ENCODE measurements at places on chromosomes 5 and 9.
A peak's percentile ranks its signal among the peaks of the same experiment; 100 is the strongest.

DNA sequence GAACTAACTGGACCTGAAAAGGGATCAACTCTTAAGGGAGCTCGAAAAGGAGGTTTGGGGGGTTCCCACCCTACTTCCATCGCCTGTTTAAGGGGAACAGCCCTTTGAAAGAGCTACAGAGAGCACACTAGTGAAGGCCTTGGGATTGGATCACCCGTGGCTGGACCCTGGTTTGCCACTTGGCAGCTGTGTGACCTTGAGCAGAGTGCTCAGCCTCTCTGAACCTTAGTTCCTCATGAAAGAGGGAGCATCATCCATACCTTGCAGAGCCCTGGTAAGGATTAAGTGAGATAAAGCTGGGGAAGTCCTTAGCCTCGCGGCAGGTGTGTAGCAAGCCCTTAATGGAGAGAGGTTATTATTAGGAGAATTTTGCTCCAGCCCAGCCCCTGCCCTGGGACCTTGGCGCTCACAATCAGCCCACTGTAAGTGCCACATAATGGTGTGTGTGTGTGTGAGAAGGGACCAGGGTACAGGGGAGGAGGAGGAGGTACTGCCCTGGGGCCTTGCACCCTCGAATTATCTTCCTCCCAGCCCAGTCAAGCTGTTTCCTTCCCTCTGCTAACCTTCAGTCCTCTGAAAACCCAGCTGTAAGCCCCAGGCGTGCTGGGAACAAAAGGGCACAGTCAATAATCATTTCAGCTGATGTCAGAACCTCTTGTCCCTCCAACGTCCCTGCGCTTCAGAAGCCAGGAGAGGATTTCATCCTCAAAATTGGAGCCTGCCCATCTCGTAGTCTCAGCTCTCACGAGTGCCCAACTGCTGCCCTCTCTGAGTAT, 42.9 kb downstream of the FOXI1 start:
- no peak for DNase-seq

- no peak for DNase-seq
These were observed 66.2 kb downstream of the HSPA4 start for GRCh38 chr5:133117912-133118445.

GRCh38 chr9:27800159-27800558, 226.9 kb upstream of the C9orf72 start:
- DNase-seq = no peak

GRCh38 chr9:69322256-69322655, 2.8 kb upstream of the ENTREP1 start:
- no peak for DNase-seq

- no peak for DNase-seq
These were observed 114.3 kb downstream of the SLC1A3 start for GRCh38 chr5:36720688-36721087.

- peak; percentile 50 for DNase-seq
These were observed 32.1 kb downstream of the TRMO start for GRCh38 chr9:97889941-97890887.

DNA sequence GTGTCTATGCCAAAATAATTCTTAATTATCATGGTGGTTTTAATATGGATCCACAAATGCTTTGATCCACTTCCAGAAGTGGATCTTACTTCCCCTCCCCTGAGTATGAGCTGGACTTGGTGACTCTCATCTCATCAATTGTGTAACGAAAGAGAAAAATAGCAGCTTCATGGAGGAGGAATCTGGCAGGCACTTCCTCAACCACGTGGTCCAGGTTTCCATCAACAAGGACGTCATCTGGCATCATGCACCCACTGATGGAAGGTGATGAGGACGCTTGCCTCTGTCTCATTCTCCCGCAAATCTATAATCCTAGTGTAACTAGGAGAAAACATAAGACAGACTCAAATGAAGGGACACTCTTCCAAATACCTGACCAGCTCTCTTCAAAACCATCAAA, 54.6 kb upstream of the S1PR3 start:
- DNase-seq = no peak

DNA sequence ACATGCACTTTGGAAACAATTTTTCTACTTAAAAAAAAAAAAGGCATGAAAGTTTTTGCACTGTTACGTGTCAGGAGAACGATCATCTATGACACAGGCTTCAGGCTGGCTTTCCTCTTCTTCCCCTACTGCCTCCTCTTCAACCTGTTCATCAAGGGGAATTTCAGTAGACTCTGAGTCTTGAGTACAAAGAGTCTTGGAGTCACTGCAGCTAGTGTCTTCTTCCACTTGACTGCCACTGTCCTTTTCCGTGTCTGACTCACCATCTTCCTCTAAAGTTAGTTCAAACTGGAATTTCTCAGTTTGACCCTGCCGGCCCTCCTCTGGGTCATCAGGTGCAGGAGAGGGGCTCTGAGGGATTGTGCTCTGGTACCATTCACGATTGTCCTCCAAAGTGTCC, 391.7 kb downstream of the RAB3C start:
- no peak for DNase-seq

GRCh38 chr5:167936022-167936421, 355.4 kb upstream of the WWC1 start:
- no peak for DNase-seq

DNA sequence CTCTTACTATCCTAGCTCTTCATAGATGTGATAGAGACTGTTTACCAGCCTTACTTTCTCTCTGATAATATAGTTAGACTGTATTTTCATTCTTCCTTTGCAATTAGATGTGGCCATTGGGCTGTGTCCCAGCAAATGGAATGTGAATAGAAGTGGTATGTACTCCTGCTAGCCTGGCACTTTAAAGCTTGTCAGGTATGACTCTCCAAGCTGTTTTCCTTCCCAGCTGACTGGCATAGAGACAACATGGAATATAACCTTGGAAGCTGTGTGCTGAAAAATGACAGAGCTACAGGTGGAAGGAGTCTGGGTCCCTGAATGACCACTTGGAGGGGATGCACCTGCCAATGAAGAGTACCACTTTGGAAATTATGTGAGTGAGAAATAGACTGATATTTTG, 116.2 kb downstream of the DIRAS2 start:
- DNase-seq = no peak

GRCh38 chr5:8831854-8832253, 714.0 kb downstream of the SEMA5A start:
- no peak for DNase-seq

DNA sequence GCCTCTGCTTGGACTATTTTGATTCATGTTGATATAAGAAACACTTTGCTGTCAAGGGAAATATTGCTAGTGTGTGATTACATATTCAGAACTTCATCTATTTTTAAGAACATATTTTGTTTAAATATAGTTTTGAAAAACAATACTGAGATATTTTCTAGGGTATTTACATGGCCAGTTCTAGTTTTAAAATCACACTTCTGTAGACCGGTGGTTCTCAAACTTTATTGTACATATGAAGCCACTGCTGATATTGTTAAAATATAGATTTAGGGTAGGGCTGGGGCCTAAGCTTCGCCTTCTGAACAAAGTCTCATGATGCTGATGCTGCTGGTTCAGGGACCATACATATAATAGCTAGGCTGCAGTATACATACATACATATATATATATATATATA, 1000.0 kb downstream of the PTPRD start:
- no peak for DNase-seq

DNA sequence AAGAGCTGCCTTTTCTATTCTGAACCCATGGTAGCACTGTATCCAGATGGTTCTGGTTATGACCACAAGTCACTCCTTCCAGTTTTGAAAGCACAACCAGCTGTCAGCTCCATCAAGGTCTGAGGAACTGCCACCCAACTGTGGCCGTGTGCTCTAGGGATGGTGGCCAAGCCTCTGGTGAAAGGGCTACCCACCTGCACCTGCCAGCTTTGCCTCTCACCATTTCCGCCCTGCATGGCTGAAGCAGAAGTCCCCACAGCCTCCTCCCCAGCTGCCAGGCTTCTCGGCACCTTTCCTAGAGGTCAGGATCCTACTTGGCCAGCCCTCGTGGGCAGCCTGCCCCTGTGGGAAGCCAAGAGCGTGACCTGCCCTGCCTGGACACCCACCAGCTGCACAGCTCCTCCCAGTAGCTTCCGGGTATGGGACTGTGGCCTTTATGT, 16.8 kb downstream of the SEMA5A start:
- DNase-seq = no peak

GRCh38 chr5:122180863-122181548, 51.7 kb downstream of the ZNF474 start:
- DNase-seq = peak; percentile 93

DNA sequence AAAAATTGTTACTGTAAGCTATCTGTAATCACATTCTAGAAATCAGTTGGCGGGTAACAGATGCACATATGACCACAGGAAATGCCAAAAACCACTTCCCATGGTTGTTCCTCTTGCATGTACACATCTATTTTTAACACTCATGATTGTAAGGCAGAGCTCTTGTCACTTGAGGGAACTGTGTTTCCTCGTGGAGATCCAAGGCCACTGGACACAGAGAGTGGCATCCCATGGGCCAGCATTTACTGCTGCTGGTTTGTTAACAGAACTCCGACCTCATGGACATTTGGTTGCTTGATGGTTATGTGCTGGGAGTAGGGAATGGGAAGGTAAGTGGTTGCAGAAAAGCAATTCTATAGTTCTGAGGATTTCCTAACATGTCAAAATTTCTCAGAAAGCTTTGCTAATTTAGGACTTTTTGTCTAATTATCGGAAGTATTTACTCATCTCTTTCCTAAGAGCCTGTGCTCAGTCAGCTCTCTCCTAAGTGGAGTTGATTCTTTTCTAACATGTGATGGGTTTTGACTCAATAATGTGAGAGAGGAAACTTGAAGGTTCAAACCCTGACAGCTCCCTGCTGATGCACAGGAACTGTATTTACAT, 202.0 kb upstream of the NR3C1 start:
- DNase-seq = peak; percentile 23

DNA sequence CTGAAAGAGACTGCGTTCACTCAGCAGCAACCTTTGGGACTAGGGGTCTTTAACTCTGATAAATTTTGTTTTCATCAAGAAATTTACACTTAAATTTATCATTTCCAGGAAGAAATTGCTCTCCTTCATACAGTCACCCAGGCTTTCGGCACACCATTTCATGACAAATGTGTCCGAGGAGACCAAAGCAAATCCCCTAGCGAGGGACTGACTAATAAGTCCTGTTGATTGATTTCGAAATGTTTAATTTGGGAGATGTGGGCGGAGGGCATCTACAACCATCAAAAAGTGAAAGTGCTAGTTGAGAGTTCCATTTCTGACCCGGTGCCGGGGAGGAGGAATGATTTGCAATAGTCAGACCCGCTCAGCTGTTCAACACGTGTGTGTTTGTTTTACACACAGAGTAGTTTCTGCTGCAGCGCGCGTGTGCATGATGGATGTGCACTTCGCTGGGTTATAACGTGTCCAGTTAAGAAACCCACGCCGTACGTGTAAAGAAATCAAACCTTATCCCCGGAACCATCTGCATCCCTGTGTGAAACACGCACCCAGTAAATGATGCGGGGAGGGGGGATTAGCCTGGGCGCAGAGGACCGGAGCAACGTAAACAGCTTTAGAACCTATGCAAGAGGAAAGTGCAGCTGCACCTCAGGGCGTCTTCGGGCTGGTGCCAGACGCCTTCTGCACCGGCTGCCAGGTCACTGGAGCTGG, 845 bp upstream of the NR4A3 start:
- DNase-seq = peak; percentile 60

DNA sequence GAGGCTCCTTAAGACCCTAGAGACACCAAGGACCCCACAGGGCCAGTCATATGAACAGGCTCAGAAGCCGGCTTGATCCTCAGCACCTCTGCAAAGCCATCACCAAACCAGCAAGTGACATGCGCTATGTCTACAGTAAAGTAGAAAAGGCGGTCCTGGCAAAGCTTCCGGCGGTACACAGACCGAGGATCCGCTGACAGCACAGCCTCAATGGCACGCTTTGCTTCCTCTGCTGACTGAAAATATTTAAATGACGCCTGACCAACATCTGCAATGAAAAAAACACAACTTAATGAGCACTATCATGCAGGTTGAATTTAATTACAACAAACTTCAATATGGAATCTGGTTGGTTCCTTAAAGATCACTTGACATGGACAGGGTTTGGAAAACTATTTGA, 17.6 kb downstream of the TRMO start:
- no peak for DNase-seq

DNA sequence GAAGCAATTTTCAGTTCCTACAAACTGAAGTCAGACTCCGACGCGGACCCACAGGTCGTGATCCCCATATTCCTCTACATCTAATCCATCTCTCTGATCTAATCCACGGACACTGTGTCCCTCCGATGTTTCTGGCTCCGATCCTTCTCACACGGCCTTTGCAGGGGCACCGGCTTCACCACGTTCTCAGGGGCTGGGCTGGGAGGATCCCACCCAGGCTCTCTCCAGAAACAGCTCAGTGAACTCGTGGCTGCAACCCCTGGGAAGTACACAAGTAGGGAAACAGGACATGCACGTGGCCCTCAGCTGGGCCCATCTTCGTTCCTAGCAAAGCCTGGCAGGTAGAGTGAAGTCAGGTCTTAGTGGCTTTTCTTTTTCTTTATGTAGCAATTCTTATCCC, 49.1 kb upstream of the OLFM1 start:
- DNase-seq = no peak

DNA sequence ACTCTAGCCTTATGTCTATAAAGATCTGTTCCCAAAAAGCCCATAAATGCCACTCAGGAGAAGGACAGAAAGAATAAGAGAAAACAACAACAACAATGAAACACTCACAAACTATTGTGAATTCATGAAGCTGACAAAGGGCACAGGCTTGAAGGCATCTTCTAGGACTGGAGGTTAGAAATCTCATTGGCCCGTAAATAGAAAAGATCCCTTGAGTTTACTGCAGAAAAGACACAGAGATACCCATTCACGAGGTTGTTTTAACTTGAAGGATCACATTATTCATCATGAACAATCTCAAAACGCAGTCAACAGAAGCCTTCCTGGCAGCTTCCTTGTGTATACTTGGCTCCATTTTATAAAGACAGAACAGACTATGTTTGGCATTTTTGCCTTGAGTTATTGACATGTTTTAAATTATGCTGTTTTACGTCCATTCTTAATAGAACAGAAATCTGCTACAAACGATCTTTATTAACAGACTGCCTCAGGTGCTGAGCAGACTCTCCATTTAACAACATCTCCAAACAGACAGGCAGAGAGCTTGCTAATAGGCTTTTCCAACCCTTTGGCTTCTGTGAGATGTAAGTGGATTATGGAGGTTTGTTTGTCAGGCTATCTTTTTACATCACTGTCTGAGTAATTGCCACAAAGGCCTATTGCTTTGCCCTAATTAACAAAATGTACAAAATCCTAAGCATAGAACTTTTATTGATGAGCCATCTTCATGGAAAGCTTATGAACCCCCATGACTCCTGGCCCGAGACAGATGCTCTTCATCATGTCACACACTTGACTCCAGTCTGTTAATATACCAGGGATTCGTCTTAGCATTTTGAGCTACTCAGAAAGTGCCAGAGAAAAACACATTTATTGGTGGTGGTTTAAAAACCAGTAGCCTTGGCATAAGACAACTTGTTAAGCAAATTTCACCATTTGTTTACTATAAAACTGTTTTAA, 735.3 kb upstream of the ZNF608 start:
- DNase-seq = no peak

DNA sequence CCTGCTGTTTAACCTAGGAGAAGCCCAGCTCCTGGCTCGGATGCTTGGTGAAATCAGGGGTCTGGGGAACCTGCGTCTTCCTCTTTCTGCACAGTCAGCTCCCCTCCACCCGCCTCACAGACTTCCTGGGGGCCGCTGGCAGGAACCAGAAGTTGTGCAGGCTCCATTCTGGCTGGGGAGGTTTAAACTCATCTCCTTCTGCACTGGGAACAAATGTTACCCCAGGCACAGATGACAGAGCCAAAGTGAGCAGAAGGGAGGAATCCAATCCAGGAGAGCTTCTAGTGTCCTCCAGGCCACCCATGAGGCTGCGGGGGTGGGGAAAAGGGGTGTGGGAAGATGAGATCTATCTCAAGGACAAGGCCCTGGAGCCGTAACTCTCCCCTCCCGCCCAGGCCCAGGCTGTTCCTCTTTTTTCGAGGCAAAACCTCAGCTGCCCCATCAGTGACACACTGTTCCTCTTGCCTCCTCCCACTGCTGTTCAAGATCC, 31.2 kb downstream of the KCNMB1 start:
- no peak for DNase-seq
